ENCODE measurements at places on chromosomes 3 and 15.
A peak's percentile ranks its signal among the peaks of the same experiment; 100 is the strongest.

- DNase-seq: no peak
Measured at GRCh38 chr3:63051920-63052319, 176.7 kb upstream of the CADPS start.

GRCh38 chr15:74816624-74817369, 4.2 kb downstream of the LMAN1L start:
- DNase-seq: no peak

GRCh38 chr3:123655400-123655799, 70.5 kb upstream of the HACD2 start:
- no peak for DNase-seq

DNA sequence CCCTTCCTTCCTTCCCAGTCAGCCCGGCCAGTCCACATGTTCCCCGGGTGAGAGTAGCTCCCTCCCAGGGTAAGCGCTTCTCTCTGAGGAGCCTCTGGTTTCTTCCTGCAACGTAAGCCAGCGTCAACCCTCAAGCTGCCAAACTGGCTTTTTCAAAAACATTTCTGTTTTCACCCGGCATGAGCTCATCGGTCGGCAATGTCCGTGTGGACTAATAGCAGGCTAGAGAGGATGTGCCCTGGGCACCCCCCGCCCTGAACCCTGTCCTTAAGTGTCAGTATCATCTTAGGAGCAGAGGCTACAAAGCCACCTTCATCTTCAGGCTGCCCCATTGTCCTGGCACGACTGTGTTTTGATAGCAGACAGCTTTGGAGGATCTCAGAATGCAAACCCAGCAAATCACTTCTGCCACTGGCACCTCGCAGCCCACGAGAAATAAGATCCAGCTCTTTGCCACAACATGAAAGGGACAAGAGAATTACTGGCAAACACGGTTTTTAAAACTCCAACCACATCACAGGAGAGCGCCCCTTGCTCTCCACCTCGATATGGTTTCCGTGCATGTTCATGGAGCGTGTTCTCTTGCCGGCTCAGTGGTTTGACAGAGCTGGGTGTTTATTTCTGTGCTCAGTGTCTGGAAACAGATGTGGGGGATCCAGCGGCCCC, 9.9 kb downstream of the ALDH1A3 start:
- DNase-seq: no peak

GRCh38 chr3:72977060-72977808, 19.4 kb upstream of the PPP4R2 start:
- DNase-seq: no peak

GRCh38 chr3:138946663-138947494, at the start of the genes FOXL2 and FOXL2NB:
Gene FOXL2, minus strand, starts transcription at chr3:138947137. Its CDS starts 415 bp downstream, at chr3:138946722.
Gene FOXL2NB, plus strand, starts transcription at chr3:138947217. Its CDS starts 148 bp downstream, at chr3:138947365.
- DNase-seq: no peak

GRCh38 chr3:124125315-124125714, 133.4 kb upstream of the ROPN1 start:
- DNase-seq: no peak

GRCh38 chr3:17623464-17623863, 119.0 kb downstream of the TBC1D5 start:
- DNase-seq: peak; percentile 11

DNA sequence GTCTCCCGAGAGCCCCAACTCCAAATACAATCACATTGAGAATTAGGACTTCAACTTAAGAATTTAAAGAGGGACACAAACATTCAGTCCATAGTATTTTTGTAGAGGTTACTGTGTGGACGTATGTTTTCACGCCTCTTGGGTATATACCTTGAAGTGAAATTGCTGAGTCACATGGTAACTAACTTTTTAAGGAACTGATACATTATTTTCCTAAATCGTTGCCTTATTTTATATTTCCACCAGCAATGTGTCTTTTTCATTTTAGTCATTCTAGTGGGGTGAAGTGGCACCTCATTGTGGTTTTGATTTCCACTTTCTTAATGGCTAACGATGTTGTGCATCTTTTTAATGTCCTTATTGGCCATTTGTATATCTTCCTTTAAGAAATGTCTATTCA, 11.8 kb downstream of the PARP15 start:
- DNase-seq: no peak

DNA sequence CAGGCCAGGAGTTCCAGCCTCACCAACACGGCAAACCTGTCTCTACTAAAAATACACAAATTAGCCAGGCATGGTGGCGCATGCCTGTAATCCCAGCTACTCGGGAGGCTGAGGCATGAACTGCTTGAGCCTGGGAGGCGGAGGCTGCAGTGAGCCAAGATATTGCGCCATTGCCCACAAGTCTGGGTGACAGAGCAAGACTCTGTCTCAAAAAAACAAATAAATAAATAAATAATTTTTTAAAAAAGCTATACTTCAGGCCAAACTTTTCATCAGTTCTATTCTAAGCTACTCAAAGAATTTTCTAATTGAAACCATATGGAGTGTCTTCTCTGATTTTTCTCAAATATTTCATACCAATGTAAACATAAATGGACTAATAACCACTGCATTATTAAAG, 43.5 kb downstream of the PHC3 start:
- no peak for DNase-seq

DNA sequence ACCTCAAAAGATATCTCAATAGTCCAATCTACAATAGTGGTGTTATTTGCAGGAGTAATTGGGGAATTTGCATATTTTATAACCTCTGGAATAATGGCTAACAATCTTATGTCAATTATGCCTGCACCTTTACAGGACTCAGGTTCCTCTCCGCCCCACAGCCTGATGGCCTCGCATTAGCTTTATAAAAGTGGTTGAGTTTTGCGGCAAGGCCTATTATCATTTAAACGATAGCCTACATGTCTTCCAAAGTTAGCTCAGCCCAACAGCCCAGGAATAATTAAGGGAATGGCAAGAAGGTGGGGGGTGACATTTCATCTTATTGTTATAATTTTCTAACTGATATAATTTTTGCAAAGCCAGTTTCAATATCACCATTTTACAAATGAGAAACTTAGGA, 97.3 kb downstream of the RTP4 start:
- no peak for DNase-seq

- no peak for DNase-seq
Measured at GRCh38 chr3:194675680-194676079, 3.7 kb upstream of the LSG1 start.

GRCh38 chr3:51354731-51355615, 30.1 kb upstream of the MANF start:
- no peak for DNase-seq

DNA sequence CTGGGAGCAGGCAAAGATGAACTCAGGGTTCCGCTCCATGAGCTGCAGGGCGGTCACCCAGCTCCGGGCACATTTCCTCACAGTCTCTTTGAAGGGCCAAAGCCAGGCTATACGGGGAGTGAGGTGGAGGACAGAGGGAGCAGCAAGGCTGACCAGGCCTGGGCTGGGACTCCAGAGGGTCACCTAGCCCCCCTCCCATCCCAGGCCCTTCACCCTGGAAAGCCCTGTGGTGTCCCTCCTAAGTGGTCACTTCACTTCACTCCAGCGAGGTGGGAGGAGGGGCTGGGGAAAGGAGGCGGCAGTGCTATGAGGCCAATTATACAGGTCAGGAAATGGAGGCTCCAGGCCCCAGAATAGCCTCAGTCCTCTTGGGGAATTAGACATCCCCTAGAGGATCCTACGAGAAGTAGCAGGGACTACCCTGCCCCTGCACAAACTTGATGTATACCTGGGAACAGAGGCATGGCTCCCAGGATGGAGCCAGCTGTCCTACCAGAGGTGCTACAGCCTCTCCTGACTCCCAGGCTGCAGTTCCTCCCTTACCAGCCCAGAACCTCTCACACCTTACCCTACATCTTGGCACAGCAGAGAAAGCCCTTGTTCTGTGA, 5.7 kb downstream of the MAN2C1 start:
- no peak for DNase-seq

- no peak for DNase-seq
Measured at GRCh38 chr3:177611752-177612334, 414.6 kb upstream of the TBL1XR1 start.

DNA sequence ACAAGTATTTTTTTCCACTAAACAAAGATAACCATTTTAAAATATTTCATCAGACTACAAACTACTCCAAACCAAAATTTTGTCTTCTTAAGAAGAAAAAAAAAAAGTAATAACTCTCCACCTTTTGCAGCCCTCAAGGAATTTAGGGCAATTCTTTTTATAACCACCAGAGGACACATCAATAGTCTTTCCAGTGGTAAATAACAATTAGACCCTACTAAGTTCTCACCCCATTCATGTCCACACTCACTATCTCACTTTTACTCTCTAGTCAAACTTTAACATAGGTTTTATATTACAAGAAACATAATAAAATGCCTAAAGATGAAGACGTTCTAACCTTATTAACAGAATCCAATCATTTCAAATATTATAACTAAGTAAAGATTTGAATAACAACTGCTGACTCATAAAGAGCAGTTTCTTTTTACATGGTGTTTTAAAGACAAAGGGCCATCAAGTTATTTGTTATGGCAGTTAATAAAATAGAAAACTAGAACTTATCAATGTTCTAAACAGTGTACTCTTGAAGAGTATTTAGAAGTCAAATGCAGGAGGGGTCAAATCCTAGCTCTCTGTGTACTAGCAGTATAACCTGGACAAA, 33.0 kb downstream of the CCDC39 start:
- no peak for DNase-seq

DNA sequence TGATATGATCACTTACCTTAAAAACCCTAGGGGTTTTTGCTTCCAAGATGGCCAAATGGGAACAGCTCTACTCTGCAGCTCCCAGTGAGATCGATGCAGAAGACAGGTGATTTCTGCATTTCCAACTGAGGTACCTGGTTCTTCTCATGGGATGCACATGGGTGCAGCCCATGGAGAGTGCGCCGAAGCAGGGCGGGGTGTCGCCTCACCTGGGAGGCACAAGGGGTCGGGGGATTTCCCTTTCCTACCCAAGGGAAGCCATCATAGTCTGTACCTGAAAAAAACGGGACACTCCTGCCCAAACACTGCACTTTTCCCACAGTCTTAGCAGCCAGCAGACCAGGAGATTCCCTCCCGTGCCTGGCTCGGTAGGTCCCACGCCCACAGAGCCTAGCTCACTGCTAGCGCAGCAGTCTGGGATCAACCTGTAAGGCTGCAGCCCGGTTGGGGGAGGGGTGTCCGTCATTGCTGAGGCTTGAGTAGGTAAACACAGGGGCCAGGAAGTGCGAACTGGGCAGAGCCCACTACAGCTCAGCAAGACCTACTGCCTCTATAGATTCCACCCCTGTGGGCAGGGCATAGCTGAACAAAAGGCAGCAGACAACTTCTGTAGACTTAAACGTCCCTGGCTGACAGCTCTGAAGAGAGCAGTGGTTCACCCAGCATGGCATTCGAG, 78.6 kb downstream of the CTNNB1 start:
- DNase-seq: no peak

DNA sequence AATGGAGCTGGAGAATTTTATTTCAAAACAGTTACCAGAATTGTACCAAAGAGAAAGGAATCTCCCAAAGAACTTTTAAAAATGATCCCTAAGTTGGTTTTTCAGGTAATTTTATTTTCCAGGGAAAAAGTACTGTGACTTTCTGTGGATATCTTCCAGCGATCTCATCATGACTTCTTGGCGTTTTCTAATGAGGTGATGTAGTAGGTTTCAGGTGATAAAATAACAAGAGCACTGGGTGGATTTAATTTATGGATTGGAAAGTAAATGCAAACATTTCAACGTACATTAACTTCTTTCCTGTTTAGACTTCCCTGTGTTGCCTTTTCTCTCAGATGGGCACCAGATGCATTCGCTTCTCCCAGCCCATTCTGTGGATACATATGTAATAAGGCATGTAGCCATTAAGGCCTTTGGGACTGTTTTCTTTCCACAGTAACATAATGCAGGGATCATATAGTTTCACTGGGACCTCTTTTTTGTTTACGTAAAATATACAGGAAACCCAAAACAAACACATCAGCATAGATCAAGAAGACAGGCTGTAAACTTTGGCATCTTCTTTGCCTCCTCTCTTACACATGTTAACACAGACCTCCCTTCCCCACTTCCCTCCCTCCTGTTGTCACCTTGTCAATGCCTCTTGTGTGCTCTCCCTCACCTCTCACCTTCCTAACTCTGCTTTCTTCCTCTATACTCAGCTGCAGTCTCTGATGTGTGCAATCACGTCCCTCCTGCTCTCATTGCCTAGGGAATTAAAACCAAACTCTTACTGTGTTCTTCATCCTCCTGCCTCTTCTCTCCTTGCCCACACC, 13.0 kb downstream of the PHLDB2 start:
- DNase-seq: no peak

- no peak for DNase-seq
Measured at GRCh38 chr3:124298301-124298700, 306.4 kb upstream of the ROPN1 start.

DNA sequence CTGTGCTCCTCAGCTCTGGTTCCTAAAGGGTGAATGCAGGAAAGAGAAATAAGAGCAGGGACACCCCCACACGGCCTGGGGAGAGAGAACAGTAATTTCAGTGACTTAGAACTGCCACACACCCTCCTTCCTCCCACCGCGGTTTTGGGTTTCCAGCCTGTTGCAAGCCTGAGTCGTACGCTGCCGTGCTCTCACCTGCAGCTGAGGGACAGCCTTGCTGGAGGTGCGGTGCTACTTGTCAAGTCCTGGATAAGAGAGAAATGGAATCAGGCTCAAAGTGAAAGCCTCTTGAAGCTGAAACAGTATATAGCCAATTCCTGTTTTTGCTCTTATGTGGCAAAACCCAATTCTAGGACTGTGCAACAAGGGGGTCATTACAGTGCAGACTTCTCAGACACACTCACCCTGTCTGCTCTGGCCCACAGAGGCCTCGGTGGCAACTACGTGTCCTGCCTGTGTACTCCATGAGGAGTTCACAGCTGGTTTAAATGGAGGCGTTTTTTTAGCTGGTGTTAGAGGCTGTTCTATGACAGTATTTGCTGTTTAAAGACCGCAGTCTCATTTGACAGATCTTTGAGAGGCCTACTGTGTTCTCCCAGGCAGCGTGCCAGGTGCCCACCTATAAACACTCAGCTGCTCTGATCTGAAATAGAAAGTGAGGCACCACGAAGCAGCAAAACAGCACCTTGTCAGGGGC, 42.9 kb downstream of the TBC1D2B start:
- DNase-seq: no peak

DNA sequence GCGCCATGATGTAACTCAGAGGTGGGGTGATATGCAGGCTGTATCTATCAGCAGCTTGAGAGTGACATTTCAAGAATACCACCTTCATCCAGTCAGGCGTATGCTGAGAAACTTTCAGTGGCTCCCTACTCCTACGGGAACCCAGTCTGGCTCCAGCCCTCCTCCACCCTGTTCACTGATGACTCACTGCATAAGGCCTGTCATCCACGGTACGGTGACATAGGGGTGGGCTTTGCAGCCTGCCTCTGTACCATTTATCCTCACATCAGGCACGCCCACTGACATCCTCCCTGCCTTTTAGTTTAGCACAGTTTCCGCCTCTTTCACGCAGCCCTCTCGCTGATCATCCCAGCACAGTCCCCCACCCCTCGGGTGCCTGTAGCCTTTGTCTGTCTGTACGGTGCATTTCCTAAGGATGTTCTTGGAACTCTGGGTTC, 11.7 kb downstream of the PXYLP1 start:
- no peak for DNase-seq

Measured in hippocampal formation (tissue), 2 donors.